ENCODE measurements at places on chromosomes 16 and 17.

DNA sequence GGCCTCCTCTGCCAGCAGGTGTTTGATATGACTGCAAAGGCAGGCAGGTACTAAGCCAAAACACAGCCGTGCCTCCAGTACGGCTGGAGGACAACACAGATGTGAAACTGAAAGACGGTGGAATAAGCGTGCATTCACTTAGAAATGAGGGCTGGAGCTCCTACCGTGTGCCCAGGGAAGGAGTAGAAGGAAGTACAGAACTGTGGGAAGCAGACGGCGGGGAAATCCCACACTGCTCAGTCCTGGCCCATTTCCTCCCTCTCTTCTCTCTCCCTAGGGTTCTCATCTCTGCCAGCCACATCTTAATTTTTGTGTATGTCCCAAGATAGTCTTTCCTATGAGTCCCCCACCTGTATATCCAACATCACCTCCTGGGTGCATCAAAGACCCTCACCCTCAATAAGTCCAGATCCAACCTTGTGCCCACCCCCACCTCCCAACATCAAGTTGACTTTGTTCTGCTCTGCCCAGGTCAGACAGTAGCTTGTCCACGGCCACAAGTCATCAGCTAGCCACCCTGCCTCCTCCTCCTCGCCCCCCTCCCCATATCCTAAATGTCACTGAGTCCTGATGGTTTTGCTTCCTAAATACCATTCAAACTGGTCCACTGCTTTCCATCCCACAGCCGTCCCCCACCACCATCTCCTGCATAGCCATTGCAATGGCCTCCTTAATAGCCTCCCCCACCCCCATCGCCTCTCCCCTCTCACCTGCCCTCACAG lies 77.1 kb upstream of the RPL38 start:
- DNase-seq = no peak

- no peak for DNase-seq
Measured at GRCh38 chr16:57318240-57318970, 33.9 kb upstream of the PLLP start.

DNA sequence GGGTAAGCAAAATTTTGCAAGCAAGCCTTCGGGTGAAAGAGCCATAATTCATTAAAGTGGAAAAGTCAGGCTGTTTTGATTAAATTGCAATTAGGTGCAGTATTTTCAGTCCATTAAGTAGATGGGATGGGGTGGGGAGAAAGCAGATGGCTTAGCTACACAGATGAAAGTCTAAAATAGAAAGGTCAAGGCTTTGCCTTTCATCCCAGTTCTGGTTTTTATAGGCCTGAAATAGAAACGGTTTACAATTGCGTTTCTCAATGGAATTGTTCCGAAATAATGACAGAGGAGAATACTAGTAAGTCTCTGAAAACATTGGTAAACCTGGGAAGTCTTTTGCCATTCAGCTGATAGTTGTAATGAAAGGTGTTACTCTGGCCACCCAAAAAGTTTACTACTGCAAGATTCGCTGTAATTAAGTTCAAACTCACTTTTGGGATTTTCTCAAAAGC lies 1.5 kb downstream of the PPM1E start:
- DNase-seq = no peak

- no peak for DNase-seq
Measured at GRCh38 chr16:86987746-86988670, 329.2 kb downstream of the C16orf95 start.

DNA sequence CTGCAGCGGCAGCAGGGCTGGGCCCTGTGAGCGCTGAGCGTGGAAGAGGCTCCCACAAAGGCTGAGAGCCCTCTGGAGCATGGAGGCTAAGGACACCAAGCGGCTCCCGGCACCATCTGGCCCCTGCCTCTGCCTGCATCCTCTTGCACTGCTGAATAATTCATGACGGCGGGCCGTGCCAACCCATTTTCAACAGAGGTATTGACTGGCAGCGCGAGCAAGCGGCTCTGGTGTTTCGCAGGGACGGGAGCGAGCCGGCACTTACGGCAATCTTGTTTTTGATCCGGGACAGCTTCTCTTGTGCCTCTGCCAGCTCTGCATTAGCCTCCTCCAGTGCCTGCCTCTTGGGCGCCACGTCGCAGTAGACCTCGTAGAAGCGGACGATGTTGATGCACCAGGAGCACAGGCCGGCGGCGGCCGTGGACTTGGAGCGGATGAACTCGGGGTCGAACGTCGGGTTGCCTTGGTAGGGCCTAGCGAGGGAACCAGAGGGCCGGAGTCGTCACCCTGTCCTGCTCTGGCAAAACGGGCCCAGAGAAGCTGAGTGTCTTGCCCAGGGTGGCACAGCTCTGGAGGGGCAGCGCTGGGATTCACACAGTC lies 80.4 kb downstream of the PGS1 start:
- peak; percentile 13 for DNase-seq

GRCh38 chr16:4323071-4323844 lies 7.4 kb downstream of the GLIS2 start:
- DNase-seq = no peak

DNA sequence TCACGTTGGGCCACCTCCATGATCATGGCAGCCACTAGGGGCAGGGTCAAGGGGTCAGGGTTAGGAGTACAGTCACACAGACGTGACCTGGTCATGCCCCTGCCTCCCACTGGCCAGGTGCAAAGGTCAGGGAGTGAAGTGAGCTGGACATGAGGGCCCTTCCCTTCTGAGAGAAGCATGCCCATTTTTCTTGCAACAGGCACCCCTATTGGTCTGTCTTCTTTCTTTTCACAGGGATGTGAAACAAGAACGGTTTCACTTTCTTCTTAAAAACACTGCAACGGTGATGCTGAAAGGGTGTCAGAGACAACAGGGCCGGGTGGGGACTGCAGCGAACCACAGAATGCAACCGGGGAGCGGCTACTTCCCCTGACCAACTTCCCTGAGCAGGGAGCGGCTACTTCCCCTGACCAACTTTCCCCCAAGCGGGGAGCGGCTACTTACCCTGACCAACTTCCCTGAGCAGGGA lies 52.1 kb upstream of the DOC2B start:
- DNase-seq = no peak

GRCh38 chr17:55274355-55275255 lies 9.8 kb downstream of the HLF start:
- DNase-seq = no peak

DNA sequence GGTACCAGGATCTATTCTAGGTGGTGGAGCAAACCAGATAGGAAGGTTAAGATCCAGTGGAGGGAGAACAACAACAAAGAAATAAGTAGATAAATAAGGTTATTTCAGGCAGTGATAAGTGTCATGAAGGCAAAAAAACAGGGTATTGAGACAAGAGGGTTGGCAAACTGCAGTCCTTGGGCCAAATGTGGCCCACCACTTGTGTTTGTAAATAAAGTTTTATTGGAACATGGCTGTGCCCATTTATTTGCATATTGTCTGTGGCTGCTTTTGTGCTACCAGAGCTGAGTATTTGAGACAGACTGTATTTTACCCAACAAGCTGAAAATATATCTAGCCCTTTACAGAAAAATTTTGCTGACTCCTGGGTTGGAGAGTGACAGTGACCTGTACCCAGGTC lies 361.3 kb downstream of the XYLT1 start:
- no peak for DNase-seq

- no peak for DNase-seq
Measured at GRCh38 chr17:35892091-35893035, 12.2 kb upstream of the CCL5 start.

- no peak for DNase-seq
Measured at GRCh38 chr17:42287977-42288802, at the start of gene STAT5A. TSS of gene STAT5A (plus strand) at chr17:42288498. CDS start at chr17:42289412, 914 bp downstream.

GRCh38 chr17:76826330-76827068 lies 41.7 kb upstream of the MGAT5B start:
- no peak for DNase-seq

DNA sequence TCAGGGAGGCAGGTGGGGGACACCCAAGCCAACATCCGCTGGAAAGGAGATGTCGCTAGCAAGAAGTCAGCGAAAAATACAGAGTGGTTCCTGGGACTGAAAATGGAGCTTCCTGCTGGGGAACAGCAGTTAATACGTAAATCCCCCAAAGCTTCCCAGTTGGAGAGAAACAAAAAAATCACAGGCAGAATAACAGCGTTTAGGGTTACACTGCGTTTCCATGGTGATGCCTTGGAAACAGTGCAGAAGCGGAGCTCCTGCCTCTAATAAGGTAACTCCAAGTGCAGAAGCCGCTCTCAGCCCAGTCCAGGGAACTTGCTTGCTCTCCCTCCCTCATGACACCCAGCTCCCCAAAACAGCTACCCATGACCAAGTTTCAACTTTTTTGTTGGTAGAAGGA lies 73.4 kb downstream of the PLD6 start:
- peak; percentile 90 for DNase-seq

GRCh38 chr17:76548378-76549214 lies 8.8 kb downstream of the PRCD start:
- DNase-seq = no peak

GRCh38 chr17:18226284-18226945 lies 980 bp downstream of the LLGL1 start:
- DNase-seq = no peak

GRCh38 chr16:49876716-49877129 lies 20.8 kb upstream of the ZNF423 start:
- peak; percentile 61 for DNase-seq

- no peak for DNase-seq
Measured at GRCh38 chr17:2965621-2966595, 97.5 kb downstream of the OR1D5 start.

DNA sequence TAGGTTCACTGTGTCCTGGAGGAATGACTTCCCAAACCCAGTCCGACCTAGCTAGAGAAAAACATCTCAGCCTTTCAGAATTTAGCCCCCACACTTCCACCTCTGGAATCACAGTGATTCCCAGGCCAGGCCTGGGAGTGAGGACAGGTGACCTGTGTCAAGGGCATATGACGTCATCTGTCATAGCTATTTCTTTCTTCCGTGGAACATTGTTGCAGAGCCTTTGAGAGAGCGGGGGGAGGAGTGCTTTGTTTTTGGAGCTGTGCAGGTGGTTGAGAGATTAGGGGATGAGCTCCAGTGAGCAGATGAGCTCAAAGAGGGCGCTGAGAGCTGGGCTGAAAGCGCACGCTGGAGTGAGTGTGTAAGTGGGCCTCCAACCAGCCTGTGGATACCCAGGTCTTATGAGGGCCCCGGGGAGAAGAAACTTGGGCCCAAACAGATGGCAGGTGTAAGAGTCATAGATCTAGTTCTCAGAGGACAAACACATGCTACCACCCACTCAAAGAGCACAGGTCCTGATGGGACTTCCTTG lies 344.8 kb downstream of the SNX29 start:
- DNase-seq = no peak

- no peak for DNase-seq
Measured at GRCh38 chr16:69111216-69111875, 5.9 kb downstream of the HAS3 start.

DNA sequence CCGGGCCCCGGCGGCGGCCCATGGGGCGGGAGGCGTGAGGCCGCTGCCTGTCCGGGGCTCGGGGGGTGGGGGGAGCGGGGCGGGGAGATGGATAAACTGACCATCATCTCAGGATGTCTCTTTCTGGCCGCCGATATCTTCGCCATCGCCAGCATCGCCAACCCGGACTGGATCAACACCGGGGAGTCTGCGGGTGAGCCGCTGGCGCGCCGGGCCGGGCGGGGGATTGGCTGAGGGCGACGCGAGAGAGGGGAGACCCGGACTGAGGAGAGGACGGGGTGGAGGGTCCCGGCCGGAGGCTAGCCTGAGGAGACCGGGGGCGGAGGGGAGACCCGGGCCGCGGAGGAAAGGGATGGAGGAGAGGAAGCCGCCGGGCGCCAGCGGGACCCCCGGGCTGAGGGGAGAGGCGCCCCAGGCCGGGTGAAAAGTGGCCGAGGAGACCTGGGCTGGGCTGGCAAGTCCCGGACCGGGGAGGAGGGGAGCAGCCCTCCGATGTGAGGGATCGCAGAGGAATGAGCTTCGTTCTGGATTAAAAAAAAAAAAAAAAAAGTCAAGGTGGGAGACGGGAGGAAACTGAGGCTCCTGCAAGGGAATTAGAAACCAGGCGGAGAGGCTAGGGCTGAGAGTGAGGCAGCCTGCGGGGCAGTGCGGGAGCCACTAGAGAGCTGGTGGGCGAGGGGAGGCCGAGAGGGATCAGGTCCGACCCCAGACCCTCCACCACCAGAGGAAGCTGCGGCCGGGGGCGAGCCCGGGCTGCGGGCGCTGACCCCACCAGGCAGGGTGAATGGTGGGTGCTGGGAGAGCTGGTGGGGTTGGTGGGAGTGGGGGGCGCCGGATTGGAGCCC lies 526 bp downstream of the MOSMO start:
- DNase-seq = no peak

GRCh38 chr17:983921-984320 lies 4.3 kb upstream of the NXN start:
- DNase-seq = no peak

DNA sequence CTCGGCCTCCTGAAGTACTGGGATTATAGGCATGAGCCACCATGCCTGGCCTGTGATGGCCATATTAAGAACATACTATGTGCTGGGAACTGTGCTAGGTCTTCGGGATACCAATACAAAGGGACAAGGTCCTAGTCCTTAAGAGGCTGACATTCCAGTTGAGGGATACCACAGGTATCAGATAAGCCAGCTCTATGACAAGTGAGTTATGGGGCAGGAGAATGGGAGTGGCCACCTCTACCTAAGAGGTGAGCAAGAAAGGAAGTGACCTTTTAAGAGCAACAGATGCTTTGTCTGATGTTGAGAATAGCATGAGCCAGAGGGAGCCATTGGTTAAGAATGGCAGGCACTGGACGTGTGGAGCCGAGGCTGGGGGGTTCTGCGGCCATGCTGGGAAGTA lies 27.0 kb downstream of the ADORA2B start:
- DNase-seq = no peak

DNA sequence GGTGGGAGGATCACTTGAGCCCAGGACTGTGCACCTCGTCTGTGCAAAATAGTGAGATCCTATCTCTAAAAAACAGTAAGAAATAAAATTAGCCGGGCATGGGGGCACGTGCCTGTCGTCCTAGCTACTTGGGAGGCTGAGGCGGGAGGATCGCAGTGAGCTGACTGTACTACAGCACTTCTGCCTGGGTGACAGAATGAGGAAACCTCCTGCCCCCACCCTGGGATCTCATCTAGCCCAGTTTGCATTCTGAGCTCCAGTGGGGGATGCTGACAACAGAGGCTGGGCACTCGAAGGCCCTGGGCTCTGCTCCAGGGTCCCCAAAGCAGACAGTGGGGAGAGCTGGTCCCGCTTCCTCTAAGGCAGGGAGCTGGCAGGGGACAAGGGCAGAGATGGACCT lies 7.1 kb downstream of the NAGPA start:
- DNase-seq = no peak

GRCh38 chr17:4152471-4152870 lies 9.5 kb downstream of the CYB5D2 start:
- no peak for DNase-seq

GRCh38 chr16:2251296-2252111 lies at the start of gene ECI1:
TSS of gene ECI1 (minus strand) at chr16:2251587. CDS start at chr16:2251566, 21 bp downstream.
- DNase-seq = peak; percentile 81

DNA sequence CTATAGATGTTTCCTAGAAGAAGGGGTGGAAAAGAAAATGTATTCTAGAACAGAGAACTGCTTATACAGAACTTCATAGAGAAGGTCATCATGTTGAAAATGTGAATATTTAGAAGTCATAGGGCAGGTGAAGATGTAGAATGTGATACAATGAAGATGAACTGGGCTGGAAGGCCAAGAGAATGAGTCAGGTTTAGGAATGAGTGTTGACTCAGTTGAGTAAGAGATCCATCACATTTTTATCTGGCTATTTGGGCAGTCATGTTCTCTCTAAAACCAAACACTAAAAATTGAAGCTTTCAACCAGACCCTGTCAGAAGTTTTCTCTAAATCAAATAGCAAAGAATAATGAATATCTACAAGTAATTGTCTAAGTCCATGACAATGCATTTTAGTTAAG lies 660.5 kb downstream of the KCNJ2 start:
- DNase-seq = no peak
